ENCODE measurements at places on chromosomes 3 and 15.

- DNase-seq: no peak
Observed at GRCh38 chr3:74387111-74387735, 227.2 kb downstream of the CNTN3 start.

DNA sequence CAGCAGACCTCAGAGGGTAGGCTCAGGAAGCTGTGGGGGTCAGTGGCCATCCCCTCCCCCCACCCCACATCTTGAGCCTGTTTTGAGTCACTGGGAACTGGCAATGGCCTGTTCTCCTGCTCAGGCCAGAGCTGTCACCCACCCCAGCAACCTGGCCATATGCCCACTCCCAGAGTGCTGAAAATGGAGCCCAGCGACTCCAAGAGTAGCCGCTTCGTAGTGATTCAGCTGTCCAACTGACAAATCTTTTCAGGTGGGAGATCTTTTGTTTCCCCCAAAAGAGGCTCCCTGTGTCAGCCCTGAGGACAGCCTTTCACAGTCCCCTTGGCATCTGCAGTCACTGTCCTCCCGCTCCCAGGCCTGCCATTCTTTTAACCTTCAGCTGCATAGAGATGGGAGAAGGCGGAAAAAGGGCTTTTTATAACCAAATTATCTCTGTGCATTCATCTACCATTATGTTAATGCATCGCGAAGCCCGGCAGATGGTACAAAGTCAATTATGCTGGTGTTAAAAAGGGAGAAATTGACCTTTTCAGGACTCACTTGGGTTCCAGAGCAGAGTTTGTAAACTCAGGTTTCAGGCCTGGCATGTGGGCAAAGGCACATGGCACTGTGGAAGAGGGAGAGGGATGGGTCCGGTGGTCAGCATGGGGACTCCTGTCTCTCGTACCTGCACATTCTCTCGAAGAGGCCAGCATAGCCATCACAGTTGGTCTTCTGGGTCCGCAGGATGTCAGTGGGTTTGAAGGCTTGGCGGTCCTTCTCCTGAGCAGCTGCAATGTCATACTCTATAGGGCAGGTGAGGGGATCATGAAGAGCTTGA lies 32.1 kb downstream of the KY start:
- no peak for DNase-seq

DNA sequence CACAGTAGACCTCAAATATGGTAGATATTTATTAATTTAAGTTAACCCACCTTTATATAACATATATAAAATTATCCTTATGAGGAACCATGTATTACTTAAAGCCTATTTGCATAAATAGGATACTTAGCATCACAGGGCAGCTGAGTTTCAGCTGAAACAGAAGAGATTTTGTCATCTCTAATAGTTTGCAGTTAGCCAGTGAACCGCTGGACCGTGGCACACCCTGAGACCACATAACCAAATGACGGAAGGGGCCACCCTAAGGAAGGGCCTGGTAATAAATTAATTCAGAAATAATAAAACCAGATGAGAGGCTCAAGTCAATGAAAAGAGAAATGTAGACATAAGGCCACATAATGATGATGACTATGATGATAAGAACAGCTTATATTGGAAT lies 107.7 kb downstream of the MYO5A start:
- DNase-seq: no peak

DNA sequence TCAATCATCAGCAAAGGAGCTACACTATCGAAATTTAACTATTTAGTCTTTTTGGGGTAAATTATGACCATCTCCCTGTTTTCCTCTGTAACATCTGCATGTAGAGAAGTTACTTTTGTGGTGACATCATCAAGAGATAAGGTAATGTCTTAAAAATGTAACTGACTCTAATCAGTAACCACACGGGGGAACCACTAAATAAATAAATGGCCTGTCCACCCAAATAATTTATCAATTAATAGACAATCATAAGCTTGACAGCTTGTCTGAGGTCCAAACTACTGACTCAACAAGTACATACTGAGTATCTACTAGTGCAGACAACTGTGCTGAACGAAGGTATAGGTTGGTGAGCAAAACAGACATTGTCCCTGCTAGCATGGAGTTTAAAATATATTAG lies 219.3 kb downstream of the SLC9A9 start:
- DNase-seq: no peak

DNA sequence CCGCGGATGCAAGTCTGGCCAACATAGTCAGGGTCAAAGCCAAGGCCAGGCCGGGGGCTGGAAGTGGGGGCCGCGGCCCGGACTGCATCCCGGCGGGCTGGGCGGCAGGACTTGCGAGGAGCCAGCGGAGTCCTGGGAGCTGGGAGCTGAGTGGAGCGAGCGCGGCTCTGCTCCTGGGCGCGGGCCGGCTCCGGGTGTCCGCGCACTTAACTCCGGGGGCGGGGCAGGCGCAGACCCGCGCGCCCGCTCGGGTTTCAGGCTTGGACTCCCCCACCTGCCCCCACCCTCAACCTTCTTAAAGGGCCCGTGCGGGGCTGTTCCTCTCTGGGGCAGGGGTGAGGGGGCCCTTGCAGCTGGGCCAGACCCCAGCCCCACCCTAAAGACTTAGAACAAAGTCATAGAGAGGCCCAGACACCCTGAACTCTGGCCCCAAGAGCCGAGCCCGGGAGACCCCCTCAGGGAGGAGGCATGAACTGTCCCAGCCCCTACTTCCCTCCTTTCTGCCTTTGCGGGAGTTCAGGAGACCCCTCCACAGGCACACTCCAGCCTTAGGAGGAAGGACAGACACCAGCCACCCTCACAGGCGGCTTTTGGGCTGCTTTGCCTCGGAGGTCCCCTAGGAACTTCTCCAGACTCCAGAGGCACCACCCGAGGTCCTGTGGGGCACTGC lies at the start of gene CSPG4:
CSPG4 (minus strand) TSS at position 181 of the 670 bp plus-strand sequence; CDS start at position 88, 93 bp downstream.
- DNase-seq: no peak

- DNase-seq: no peak
Observed at GRCh38 chr3:108073764-108074431, 16.9 kb downstream of the CD47 start.

GRCh38 chr3:71926262-71926600 lies 141.3 kb upstream of the PROK2 start:
- DNase-seq: no peak

- DNase-seq: no peak
Observed at GRCh38 chr3:119628390-119628789, 30.7 kb downstream of the PLA1A start.

- peak; percentile 71 for DNase-seq
Observed at GRCh38 chr3:152183473-152183872, 85.3 kb upstream of the MBNL1 start.

DNA sequence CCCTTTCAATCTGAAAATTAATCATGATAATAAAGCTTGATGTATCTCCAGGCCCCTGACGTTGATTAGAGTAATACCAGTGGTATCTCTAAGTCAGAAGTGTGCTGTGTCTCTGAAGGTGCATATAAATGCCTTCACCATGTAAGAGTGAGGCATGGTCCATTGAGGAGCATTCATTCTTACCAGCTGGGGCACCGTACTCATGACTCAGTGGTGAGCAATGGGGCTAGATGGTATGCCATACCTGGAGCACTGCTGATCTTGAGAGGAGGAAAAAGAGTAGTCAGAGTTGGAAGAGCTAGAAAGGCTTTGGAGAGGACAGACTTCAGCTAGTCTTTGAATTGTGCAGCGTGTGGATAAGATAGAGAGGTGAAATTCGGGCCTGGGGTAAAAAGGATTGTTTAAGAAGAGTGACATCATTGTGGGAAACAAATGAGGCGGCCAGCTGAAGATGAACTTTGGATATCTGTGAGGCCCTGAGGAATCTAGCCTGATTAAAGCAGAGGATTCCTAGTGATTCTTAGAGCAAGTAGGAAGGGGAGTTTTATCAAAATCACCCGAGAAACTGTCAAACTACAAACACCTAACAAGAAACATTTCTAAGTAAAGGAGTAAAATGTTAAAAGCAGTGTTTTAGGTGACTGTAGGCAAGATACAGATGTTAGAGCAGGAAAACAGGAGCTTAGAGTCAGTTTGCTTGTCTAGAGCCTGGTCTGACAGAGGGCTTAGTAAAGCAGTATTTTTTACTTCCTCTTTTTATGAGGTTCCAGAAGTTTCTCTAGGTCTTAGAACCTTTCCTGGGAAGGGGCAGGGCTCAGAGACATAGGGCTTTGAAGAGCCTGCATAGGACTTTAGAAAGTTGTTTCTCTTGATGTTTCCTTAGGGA lies 13.6 kb downstream of the TMOD3 start:
- no peak for DNase-seq
